ENCODE measurements at places on chromosomes 4 and X.

DNA sequence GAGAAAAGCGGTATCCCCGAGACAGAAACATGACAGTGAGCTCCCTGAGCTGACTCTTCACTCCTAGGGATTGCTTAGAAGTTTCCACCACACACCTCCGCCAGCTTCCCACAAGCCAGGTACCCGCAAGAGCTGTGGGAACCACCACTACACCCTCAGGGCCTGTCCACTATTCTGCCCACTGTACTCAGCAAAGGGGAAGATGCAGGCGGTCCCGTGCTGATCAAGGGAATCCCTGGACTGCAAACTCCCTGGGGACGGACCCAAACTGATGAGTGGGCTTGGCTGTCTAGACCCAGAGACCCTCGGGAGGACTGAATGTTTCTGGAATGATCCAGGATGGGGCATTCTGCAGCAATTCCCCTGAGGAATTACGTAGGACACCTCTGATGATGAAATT lies 30.2 kb downstream of the REELD1 start:
- no peak for DNase-seq

GRCh38 chrX:38960137-38960536 lies 158.9 kb downstream of the MID1IP1 start:
- no peak for DNase-seq

- no peak for DNase-seq
Observed at GRCh38 chr4:87895964-87896621, 63.3 kb downstream of the MEPE start.

DNA sequence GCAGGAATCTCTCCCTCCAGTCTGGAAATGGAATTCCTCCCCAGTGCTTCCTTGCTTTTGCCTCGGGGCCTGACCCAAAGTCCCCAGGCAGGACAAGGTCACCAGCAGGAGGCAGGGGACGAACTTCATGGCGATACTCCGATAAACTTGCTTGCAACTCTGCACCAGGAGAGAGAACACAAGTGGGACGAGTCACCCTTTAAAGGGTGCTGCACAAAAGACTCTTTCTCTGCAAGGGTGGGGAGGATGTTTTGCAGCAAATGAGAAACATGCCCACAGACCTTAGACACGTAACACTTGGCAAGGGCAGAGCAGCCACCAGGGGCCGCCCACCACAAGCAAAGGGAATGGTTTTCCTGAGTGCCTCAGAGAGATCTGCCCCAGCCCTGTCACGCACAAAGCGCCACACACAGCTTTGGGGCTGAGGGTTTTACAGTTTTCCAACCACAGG lies at the start of gene FGFBP2:
Gene FGFBP2 (minus strand): TSS at position 175 of the 451 bp plus-strand sequence. CDS start 46 bp downstream, at position 129.
- peak; percentile 34 for DNase-seq

DNA sequence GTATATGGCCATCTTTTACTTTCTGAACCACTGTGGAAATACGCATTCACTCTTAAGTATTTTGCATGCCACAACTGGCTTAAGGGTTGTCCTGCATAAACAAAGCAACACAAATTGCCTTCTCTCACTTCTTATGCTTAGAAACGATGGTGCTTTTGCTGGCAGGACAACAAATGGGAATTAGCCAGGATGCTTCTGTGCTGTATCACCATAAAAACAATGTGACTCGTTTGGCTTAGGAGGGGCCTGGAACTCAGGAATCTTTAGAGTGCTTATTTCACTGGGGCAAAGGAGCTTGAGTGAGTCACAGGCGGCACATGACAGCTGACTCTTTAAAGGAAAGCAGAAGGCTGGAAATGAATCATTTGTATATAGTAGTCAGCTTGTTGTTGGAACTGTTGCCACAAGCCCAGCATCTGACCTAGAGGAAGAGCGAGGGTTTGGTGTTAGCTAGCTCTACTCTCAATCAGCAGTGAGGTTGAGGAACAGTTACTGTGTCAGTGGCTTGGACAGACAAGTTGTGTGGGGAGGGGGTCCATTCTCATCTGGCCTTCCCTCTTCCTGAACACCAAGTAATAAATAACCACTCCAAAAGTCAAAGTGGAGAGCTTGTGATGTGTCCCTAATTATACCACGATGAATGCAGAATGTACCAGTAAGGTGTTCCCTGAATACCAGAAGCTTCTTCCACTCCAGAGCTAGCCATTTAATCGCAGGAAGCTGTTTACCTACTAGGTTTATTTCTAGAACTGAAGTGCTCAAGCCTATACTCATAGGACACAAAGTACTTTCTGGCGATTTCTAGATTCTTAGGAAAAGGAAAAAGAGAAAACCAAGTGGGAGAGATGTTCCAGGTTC lies 293.1 kb downstream of the CAMK2D start:
- no peak for DNase-seq

DNA sequence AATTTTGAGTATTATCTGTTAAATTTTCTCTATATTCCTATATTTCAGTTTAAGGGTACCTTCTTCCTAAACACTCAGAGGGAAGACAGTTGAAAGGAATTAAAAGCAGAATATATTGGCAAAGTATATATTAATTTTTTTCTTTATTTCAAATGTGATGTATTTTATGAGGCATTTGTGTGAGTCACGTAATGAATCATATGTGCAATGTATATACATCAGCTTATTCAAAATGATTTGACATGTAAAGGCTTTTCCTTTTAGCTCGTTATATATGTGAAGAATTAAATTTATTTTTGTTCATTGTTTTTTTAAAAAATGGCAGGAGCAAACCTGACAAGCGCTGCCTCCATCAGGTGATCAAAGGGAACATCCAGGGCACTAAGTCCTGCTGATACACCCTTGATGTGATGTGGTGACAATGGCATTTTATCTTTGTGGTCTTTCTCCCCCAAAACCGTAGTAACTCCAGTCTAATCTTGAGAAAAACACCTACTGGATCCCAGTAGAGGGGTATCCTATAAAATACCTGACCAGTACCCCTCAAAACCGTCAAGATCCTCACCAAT lies 8.9 kb downstream of the WWC2 start:
- DNase-seq, result no peak

DNA sequence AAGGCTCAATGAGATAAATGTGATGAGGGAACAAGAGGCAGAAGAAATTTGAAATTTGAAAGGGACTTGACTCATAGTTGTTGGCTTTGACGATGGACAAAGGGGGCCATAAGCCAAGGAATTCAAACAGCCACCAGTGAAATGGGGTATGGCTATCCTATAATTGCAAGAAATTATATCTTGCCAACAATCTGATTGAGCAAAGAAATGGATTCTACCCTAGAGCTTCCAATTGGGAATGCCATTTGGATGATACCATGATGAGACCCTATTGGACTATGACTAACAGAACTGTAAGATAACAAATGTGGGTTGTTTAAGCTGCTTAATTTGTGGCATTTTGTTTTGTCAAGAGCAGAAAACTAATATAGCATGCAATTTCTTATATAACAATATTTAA lies 270.1 kb upstream of the ARSJ start:
- no peak for DNase-seq

DNA sequence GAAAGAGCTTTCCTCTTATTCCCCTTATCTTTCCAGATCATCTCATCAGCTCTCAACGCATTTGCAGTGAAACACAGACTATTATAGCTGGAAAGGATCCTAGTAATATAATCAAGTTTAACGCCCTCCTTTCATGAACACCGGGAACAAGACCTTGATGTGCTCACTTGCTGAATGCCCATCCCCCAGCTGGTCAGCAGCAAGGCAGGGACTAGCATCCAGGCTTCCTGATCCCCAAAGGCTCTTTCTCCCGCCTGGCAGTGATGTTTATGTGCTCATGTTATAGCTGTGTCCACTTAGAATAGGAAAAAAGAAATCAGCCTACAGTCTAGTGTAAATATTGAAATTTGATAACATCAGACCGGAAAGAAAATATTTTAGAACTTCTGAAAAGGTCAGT lies 24.6 kb downstream of the GPC4 start:
- no peak for DNase-seq

DNA sequence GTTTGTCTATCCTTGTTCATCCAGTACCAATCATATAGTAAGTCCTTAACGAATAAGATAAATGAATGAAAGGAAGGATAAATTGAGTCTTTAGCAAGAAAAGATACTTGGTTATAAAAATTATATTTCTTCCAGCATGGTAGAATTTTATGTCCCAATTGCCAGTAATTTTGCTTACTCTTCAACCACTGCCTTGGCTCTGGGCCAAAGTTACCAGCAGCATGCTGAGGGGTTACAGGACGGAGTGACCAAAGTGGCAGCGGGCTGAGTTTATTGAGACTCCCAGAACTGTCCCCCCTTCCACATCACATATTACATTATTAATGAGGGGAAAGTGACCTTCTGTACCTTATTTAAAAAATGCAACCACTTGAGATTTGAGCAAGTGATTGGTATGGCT lies 121.7 kb downstream of the RASGEF1B start:
- no peak for DNase-seq

GRCh38 chr4:88195328-88196012 lies 37.0 kb upstream of the ABCG2 start:
- DNase-seq, result no peak

GRCh38 chr4:36209941-36210649 lies 34.2 kb downstream of the ARAP2 start:
- DNase-seq, result no peak
